ENCODE measurements at places on chromosomes 12 and 14.

- no peak for DNase-seq
Measured at GRCh38 chr12:76518699-76519098, 40.9 kb downstream of the OSBPL8 start.

DNA sequence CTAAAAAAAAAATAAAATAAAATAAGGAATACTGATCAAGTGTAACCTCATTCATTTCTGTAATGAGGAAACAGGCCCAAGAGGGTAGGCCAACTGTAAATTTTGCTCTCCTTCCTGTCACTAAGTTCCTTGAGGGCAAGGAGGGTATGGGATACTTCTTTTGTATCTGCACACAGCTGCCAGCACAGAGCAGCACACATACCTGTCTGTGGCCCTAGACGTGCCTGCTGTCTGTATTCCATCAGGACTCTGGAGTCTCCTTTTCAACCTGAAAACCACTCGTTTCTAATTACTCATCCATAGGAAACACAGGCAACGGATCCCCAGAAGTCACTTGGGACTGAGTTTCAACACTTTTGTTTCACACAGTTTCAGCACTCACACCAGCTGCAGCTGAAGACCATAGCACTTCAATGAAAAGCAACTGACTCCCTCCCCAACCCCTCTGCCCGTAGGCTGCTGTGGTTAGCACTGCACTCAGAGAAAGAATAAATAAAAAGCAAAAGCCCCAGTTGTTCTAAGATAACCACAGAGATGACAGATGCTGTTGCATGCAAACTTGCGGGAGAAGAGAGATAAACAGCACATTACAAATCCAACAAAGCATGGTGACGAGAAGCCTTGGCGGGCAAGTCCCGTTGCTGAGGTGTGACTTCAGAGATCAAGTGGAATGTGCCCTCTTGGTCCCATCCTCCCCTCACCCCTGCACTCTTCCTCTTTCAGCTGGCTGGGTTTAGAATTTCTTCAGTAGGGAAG, 24.9 kb downstream of the CRACR2A start:
- no peak for DNase-seq

- no peak for DNase-seq
Measured at GRCh38 chr14:106179761-106180160, 653.4 kb downstream of the TMEM121 start.

DNA sequence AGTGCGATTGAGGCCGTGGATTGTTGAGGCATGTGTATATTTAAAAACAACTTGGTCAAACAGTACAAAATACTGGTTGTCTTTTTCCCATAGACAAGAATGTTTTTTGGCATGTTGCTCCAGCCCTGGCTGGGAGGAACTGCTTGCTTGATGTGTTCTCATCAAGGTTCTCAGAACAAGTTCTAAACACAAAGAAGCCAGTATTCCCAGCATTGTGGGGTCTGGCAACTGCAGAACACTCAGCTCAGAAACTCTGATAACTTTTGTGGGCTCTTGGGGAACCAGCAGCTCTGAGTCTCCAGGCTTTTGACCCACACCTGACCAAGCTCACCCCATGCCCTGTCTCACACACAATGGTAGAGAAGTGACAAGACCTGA, 27.1 kb upstream of the DICER1 start:
- no peak for DNase-seq

GRCh38 chr14:76015668-76016067, 30.1 kb downstream of the IFT43 start:
- no peak for DNase-seq

DNA sequence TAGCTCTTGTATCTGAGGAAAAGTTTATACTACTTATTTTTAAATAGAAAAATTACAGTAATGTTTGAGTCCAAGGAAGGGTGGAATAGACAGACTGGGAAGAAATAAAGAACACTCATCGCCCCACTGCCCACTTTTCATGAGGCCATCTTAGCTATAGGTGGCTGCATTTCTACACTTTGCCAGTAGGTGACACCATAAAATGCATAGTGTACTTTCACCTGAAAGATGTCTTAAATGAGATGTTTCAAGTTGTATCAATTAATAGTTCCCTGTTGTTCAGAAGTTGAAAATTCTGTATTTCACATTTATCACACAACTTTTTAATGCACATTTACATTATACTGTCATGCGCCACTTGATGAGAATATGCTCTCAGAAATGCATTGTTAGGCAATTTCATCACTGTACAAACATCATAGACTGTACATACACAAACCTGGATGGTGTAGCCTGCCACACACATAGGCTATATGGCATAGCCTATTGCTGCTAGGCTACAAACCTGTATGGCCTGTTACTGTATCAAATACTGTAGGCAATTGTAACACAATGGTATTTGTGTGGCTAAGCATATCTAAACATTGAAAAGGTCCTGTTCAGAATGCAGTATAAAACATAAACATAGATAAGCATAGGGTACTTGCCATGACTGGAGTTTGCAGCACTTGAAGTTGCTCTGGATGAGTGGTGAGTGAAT, 27.6 kb downstream of the PMCH start:
- DNase-seq = no peak

DNA sequence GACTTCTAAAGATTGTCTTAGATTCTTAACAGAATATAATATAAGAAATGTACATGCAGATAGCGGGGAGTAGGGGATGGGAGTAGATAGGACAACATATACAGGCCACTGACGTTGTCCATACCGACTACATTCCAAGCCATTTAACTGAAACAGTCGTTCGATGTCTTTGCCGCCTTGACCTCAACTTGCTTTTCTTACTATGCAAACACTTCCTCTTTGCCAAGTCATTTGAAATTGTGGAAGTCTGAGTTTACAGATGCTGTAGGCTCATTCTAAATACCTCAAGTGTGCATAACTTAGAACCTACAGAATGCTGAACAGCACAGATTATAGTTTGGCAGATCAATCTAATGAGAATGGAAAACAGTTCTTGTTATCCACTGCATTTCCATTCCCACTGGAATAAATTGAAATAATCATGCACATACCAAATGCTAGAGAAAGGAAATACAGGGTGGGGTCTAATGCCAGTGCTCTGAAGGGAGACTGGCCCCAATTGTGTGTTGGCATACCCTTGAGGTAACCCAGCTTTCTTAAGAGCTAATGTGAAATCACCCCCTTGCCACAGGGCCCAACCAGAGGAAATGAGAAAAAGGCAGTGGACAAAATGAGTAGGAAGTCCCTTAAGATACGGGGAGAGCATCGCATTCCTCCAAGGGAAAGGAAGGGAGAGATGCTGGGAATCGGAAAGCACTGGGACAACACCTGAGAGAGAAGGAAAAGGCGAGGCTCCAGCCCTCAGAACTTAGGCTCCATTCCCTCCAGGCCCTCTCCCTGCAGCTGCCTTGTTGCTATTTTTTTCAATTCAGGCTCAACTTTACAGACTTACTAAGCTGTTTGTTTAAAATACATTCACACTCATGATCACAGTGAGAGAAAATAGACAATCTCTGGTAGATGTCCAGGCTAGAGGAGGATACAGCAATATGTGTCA, 380.9 kb upstream of the TMTC1 start:
- no peak for DNase-seq

DNA sequence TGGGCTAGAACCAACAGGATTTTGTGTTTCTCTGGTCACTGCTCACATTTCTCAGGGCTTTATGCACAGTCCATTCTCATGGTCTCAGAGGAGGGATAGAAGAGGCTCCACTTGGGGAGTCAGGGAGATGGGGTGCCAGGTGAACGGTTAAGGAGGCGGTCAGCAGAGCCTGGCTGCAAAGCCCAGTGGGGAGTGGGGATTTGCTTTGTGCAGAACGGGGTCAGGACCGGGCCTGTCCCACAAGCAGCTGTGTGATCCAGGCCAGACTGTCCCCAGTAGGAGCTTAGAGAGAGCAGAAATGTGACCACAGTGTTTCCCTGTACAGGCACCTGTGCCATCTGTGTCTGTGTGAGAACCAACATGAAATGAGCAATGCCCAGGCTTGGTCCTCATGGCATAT, 4.1 kb downstream of the CMTM5 start:
- DNase-seq = no peak

DNA sequence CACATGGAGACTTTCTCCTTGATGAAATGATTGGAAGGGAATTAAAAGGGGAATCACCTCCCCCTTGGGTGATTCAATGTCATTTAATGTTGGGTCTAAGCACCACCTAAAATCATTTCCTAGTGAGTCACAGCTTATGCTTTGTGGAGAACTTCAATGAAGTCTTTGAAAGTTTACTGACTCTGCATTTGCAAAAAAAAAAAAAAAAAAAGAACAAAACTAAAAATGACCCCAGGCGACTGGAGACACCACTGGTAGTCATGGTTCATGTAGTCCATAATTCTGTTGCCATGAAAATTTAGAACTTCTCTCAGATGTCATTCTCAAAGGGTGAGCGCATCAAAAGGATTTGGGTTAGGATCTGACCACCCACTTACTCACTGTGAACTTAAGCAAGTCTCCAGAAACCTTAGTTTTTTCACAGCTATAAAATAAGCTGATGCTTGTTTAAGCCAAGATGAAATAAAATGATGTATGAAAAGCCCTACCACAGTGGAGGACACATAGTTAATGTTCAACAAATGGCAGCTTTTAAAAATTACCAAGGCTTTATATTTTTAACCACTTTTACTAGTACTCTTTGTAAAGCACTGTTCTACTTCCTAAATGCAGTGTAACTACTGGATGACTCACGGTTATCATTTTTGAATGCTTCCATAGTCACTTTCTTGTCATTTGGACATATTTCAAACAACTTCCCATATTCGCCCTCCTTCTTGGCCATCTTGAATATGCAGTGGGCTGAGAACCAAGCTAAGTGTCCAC, 18.1 kb upstream of the KSR2 start:
- no peak for DNase-seq

- no peak for DNase-seq
Measured at GRCh38 chr12:42792265-42792664, 202.7 kb upstream of the PRICKLE1 start.

GRCh38 chr12:57012600-57013465, 3.5 kb downstream of the TAC3 start:
- DNase-seq = no peak

GRCh38 chr14:35822501-35822900, 3.6 kb upstream of the BRMS1L start:
- no peak for DNase-seq

DNA sequence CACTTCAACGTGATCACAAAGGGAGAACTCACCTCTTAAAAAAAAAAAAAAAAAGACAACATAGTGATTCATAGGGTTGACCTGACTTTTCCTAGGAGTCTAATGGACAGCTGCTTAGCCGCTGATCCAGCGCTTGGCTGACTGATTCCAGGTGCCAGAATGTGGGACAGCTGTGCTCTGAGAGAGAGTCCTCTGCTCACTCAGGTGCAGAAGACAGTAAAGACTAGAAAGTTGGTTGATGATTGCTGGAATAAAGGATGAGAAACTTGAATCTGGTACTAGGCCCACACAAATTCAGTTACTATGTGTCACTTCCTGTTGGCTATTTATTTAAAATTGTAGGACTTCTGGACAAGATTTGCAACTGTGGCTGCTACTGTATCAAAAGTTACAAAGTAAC, 229.4 kb downstream of the CHST11 start:
- DNase-seq = no peak

- DNase-seq = no peak
Measured at GRCh38 chr12:87381742-87382141, 647.5 kb downstream of the C12orf50 start.

GRCh38 chr12:25189656-25190055, 5.3 kb downstream of the DNAI7 start:
- no peak for DNase-seq

GRCh38 chr14:45156067-45156466, 20.3 kb downstream of the FANCM start:
- no peak for DNase-seq

Measured in occipital lobe (tissue), 3 donors.